ENCODE measurements at places on chromosomes 5 and 9. TPM values are rescaled to one million over a fixed set of nuclear protein-coding genes. Genes with fewer than 3 reads are reported as not detected.

Gene TMOD1
- 0.41 TPM for total RNA-seq

Gene AGXT2
- not detected for total RNA-seq

Gene RNF183
- not detected for total RNA-seq

Gene MROH2B
- 0.44 TPM for total RNA-seq

Gene CDKN2B
- total RNA-seq, result 1.8 TPM

Gene PCDHB10
- total RNA-seq, result 10.3 TPM

Gene ERP44
- 14.5 TPM for total RNA-seq

Gene GARIN3
- not detected for total RNA-seq

Gene PCDHGB2
- total RNA-seq, result 11.1 TPM

Gene ARHGEF37
- 4.5 TPM for total RNA-seq

Gene FOXD1
- total RNA-seq, result 0.33 TPM

Gene ARHGEF39
- total RNA-seq, result 1.4 TPM

DNA sequence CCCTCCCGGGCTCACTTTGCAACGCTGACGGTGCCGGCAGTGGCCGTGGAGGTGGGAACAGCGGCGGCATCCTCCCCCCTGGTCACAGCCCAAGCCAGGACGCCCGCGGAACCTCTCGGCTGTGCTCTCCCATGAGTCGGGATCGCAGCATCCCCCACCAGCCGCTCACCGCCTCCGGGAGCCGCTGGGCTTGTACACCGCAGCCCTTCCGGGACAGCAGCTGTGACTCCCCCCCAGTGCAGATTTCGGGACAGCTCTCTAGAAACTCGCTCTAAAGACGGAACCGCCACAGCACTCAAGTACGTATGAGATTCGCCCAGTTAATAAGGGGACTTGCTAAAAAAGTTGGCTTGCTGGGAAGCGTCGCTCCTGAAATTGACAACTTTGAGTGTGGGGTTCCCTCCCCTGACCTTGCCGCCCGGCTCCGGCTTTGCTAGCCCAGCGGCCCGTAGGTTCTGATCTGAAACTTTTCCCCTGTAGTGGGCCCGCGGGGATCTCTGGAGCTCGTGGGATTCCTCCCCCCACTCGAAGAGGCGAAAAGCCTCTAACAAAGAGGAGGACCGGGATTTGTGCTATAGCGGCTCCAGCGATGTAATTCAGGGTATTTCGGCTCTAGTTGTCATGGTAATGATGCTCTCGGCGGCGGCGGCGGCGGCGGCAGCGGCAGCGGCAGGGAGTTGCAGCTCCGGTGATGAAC lies 572 bp downstream of the NR4A3 start:
- peak; percentile 40 for DNase-seq

DNA sequence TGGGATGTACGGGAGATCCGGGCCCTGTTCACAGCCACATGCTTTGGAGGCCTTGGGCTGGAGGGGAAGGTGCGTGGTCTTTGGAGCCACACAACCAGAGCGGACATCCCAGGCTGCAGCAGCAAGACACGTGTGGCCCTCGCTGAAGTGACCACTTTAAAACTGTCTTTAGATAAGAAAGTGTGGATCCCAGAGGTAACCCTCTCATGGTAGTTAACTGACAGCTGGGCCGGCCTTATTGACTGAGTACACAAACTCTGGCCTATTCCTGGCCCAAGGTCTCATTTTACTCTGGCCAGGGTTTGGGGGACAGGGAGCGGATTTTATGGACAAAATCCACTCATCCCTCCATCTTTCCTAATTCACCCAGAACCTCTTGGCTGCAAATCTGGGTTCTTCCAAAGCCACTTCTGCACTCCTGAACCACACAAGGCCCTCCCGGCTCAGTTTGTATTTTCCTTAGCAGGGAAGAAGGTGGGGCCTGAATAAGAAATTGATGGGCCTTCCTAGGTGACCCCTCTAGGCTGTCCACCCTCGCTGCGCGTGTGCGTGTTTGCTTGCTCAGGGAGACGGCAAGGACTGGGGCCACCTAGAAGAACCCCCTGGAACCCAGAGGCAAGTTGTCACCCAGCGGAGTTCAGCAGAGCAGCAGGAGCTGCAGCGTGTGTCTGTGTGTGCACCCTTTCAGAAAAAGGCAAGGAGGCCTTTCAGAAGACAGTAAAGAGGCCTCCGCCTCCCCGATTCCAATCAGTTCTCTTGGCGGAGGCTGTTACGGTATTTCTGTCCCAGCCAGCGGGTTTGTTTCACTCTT lies 73.3 kb upstream of the ORM1 start:
- no peak for DNase-seq

DNA sequence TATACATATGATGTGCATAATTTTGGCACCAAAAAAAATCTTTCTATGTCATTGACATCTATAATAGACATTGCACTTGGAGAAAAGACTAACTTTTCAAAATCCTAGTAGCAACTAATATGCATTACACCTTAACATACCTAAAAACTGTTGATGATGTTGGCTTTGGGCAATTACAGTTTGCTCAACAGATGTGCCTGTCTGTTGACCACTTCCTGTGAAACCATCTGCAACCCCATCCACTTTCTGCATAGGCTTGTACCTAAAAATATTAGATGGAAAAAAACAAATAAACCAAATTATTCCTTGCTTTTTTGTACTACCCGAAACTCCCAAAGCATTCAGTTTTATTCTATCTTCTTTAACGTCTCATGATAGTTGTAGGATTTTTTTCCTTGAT lies 248.6 kb downstream of the RFX3 start:
- no peak for DNase-seq

DNA sequence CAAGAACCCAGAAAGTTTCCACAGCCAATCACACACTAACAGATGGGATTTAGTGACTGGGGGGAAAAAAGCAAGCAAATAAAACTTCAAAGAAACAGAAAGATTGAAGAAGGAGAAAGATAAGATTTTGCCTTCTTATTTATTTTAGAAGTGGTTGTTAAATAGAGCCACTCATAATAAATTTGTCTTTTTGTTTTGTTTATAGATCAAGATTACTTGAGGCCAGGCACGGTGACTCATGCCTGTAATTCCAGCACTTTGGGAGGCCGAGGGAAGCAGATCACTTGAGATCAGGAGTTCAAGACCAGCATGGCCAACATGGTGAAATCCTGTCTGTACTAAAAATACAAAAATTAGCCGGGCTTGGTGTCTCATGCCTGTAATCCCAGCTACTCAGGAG lies 94.9 kb upstream of the RANBP3L start:
- no peak for DNase-seq

- no peak for DNase-seq
Measured at GRCh38 chr5:155884041-155884440, 442.9 kb upstream of the SGCD start.

GRCh38 chr9:92989561-92989960 lies 42.2 kb downstream of the FGD3 start:
- no peak for DNase-seq

DNA sequence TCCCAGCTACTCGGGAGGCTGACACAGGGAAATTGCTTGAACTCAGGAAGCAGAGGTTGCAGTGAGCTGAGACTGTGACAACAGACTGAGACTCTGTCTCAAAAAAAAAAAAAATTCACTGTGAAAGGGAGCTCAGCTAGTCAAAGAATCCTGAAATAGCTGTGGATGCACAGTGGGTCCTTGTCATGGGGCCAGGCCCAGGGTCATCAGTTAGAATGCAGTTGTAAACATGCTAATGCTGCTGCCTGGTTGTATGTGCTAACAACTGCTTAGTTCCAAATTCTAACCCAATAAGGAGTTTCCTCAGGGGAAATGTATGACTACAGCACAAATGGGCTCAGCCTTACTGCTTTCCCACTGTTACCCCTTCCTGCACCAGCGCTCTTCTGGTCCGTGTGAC lies 84.0 kb downstream of the PALM2AKAP2 start:
- DNase-seq, result no peak

GRCh38 chr5:120823328-120823727 lies 359.2 kb downstream of the PRR16 start:
- DNase-seq, result no peak

GRCh38 chr5:140321796-140322195 lies 18.9 kb upstream of the PFDN1 start:
- DNase-seq, result no peak

DNA sequence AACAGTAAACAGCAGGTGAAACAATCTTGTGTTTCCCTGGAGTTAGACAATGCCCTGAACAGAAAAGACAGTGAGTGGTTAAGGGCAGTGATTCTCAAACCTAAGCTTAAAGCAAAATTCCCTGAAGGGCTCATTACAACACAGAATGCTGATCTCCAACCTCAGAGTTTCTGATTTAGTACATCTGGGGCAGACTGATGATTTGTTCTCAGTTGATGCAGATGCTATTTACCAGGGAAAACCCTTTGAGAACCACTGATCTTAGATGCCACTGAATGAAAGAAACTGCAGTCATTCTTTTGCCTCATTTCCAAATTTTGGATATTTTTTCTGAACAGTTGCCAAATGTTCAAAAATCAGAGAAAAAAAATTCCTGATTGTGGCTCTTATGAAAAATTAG lies 18.7 kb upstream of the ADAM19 start:
- no peak for DNase-seq

DNA sequence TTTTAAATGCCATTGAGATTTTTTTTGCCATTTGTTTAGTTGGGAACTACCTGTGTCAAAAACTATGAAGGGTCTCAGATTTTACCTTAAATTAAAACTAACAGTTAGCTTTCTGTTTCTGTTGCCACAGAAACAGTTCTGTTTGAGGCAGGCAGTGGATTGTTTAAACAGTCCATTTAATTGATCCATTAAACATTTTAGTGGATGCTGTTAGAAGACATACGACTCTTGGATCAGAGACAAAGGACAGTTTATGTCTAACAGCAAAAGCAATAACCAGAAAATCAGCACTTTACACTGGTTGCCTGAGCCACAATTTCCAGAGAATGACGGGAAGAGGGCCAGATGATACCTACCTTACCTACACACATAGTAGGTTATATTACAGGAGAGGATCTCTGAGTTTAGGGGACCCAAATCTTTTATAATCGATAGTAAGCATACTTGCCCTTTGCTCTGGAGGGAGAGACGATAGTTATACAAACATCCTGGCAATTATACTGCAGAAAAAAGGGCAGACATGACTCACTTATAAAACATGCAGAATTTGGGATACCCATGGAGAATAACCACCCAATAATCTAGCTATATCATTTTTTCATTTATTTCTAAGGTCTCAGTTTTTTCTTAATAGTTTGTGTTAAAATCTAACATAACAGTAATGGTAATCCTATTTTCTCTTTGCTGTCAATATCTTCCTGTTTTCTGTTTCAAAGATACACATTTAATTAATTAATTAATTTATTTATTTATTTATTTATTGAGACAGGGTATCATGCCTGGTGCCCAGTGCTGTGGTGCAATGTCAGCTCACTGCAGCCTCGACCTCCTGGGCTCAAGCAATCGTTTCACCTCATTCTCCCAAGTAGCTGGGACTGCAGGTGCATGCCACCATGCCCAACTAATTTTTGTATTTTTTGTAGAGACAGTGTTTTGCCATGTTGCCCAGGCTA lies 136.7 kb upstream of the TNFAIP8 start:
- no peak for DNase-seq

DNA sequence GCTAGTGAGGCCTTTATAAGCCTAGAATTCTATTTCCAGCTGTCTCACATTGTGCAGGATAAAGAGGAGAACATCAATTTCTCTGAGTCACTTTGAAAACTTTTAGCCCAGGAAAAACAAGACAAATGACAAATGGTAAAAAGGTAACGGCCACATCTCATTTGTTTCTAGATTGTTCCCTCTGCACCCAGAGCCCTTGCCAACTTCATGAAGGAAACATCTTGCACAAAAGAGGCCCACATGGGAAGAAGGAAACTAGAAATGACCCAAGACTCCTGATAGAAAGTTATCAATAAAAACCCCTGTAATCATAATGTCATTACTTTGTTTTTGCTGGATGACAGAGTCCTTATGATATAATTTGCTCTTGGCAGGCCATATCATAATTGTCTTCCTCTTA lies 5.3 kb downstream of the DPYSL3 start:
- DNase-seq, result no peak

DNA sequence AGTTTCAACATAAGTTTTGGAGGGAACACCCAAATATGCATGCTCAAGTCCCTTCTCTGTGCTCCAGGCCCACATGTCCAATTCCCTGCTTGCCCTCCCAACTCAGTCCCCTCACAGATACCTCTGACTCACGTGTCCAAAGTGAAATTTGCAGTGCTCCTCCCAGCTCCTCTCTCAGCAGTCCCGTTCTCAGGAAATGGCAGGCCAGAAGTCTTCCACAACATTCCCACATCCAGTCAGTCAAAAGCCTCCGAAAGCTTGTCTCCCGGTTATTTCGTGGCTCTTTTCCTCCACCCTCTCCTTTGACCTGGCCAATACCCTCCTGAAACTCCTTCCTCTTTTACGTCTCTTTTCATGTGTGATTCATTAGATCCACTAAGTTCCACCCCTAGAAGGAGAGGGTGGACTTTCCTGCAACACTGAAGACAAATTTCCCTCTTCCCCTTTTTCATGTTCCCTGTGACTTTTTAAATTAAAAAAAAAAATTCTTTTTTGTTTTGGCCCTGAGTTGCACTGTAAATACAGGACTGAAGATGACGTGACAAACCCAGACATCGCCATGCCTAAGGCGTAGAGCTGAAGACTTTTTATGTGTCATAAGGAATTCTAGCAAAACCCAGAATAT lies 12.8 kb upstream of the MGAT1 start:
- DNase-seq, result no peak

DNA sequence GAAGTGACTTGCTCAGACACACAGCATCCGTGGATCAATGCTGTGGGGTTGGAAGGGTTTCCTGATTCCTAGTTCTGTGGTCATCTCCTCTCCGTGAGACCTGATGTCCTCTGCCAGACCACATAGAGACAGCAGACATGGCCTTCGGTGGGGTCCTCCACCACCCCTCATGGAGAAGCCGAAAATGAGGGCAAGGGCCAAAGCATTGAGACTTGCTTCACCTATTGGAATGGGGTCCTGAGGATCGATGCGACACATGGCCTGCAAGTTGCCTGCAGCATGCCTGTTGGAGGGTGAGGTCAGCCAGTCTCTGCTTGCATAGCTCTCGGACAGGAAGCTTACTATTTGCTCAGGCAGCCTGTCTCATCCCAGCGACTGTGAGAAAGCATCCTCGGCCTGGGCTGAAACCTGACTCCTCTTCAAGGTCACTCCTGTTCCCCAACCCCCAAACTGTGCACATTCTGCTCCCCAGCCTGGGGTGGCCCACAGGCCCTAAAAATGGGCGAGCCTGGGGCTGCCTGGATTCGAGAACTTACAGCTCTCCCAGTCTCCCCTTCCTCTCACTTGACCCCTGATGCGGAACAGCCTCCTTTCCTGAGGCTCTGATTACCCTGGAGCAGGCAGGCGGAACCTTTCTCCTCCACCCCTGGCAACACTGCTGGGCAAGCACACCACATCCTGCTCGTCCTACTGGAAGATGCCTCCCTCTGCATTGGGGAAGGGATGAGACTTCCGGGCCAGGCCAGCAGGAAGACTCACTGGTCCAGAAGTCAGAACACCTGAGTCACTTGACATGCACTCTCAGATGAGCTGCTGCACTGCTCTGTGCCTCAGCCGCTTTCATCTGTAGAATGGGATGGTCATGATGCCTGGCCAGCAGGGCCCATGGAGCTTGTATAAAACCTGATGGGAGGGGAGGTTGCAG lies 186.9 kb downstream of the RGS3 start:
- peak; percentile 55 for DNase-seq

Measured in endothelial cell (in vitro differentiated cells).